ENCODE measurements at places on chromosomes 1 and 21.

DNA sequence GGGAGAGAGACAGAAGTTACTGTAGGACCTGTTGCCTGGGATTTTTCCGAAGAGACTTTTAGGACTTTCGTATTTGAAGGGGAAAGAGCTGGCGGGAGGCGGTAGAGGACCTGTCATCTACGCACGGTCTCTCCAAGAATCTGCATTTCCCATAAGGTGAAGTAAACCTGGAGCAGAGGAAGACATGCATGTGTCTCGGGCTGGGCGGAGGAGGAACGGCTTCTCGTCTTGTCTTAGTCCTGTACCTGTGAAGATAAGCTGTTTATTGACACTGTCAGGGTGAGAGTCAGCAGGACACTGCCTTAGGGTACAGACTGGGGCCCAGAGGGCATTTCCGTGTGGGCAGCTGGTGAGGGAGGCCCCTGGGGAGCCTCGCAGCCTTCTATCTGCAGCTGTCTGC, 123.4 kb upstream of the COL6A1 start:
- DNase-seq: no peak

GRCh38 chr1:211557894-211558625, 20.9 kb downstream of the SLC30A1 start:
- no peak for DNase-seq

- no peak for DNase-seq
Measured at GRCh38 chr1:105442901-105443300, 1613.6 kb upstream of the PRMT6 start.

DNA sequence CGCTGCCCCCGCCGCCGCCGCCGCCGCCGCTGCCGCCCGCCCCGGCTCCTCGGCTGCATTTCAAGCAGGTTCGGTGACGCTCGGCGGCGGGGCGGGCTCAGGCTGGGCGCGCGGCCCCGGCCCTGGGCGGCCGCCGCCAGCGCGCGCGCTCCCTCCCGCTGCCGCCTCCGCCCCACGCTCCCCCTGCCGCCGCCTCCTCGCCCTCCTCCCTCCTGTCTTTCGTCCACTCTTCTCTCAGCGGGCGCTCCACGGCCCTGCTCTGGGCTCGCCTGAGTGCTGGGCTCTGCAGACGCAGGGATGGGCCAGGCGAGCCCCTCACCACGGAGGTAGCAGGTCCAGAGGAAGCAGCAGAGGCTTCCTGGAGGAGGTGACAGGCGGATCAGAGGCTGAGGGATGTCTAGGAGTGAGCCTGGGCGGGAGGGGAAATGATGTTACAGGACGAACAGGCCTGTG, at the start of gene LRP8:
LRP8 (minus strand) TSS at position 62 of the 453 bp plus-strand sequence. CDS start 158 bp downstream, outside the sequence.
- DNase-seq: peak; percentile 55

GRCh38 chr1:180154003-180154324, 705 bp upstream of the QSOX1 start:
- DNase-seq: no peak

DNA sequence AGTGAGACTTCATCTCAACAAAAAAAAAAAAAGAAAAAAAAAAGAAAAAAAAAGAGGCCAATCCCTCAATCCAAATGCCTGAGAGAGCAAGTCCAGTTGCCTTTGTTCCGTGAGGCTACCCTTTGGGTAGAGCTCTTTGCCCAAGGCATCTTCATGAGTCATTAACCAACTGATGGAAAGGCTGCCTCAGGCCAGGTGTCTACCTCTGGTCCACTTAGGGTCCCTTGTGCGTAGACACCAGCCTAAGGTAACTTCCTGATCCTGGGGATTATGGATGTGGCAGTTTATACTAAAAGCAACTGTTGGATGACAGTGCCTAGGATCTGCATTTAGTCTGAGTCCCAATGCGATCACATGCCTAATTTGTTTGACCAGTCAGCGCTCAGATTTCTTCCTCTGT, 20.7 kb upstream of the ZNF326 start:
- DNase-seq: no peak

GRCh38 chr1:1427106-1427819, 6.2 kb upstream of the ANKRD65 start:
- no peak for DNase-seq

GRCh38 chr1:181676269-181676668, 193.0 kb downstream of the CACNA1E start:
- DNase-seq: peak; percentile 19

- DNase-seq: no peak
Measured at GRCh38 chr1:42264511-42265190, 70.4 kb downstream of the FOXJ3 start.

DNA sequence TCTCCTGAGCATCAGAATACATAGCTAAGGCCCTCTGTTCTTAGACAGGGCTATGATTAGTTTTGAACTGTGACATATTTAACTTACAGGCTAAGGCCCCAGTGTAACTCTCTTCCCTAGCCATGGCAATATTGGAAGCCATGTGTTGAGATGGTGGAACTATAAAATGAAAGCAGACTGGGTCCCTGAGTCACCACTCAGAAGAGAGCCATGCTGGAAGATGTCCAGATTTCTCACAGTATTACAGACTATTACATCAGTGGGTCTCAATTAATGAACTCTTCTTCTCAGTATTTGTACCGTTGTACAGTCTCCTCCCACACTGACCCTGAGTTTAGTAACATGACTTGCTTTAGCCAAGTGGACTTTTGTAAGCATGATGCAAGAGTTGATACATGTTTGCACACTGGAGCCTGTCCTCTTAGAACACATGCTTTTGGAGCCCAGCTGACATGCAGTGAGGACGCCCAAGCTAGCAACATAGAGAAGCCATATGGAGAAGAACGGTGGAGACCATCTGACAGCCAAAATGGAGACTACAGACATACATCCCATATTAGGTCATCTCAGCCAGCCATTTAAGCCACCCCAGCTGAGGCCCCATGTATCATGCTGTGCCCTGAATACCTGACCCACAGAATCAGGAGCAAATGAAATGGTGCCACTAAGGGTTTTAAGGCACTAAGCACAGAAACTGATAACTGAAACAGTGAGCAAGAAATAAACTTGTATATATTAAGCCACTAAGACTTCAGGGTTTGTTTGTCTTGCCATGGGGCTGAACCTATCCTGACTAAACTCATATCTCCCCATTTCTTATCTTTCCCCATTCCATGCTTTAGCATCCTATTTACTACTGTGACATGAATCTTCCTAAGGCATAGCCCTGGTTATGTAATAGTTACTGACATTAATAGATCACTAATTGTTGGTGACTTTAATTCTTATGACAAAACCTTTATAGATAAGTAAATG, 24.4 kb downstream of the TBX15 start:
- DNase-seq: peak; percentile 12

DNA sequence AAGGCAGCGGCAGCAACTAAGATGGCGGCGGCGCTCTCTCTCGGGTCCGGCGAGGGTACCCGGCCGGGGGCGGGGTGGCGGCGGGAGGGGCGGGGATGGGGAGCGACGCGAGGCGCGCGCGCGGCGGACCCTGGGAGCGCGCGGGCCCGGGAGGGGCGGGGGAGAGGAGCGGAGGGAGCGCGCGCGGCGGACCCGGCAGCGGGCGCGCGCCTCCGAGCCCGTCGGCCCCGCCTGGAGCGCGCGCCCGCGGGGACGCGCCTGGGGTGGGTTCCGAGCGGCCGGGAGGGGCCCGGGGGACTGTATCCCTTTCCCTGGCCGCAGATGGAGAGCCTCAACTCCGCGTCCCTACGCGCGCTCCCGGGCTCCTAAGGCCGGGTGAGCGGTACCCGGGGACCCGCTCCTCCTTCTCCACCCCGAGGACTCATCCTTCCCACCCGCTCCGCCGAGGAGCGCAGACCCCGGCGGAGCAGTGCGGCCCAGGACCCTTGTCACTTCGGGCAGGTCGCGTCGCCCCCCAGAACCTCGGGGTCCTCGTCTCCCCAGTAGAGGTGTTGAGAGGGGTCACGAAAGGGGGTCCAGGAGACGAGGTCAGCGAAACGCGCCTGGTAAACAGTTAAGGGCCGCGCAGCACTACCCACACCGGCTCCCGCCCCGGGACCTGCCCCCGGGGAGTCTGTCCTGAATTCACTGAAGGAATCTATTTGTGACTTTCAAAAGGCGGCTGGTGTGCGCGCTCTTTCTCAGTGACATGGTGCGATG, at the start of gene CLSTN1:
CLSTN1 (minus strand) TSS at position 23 of the 759 bp plus-strand sequence. CDS start 232 bp downstream, outside the sequence.
- peak; percentile 76 for DNase-seq

- DNase-seq: no peak
Measured at GRCh38 chr1:214018386-214019268, 30.9 kb downstream of the PROX1 start.

DNA sequence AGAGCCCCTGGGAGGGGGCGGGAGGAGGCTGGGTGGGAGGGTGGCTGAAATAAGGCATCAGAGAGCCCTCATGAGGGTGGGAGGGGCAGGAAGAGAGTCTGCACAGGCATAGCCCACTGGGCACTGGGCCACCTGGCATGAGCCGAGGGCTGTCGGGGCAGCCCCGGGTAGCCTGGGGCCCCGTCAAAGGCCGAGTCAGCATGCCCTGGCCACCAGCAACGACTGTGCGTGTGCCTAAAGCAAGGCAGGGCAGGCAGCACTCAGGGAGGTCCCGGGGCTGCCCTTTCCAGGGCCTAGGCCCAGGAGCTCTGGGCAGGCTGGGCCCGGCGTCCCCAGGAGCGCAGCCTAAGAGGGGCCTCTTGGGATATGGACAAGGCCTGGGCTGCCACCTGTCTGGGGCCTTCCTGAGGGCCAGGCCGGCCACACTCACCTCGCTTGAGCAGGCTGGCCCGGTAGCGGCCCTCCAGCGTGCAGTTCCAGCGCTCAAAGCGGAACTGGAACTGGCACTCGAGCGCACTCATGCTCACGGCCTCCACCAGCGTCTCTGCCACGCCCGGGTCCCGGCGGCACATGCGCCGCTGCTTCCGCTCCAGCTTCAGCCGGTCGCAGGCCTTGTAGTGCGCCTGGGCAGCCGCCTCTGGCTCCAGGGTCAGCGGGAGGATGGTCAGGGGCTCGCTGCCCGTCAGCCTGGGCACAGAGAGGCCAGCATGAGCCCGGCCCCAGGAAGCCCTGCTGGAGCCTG, 22.7 kb downstream of the WNT9A start:
- no peak for DNase-seq

GRCh38 chr1:236576004-236576403, 28.3 kb downstream of the HEATR1 start:
- DNase-seq: no peak

Measured in inflammatory macrophage (primary cell).